ENCODE measurements at places on chromosomes 7 and 10. TPM values are rescaled to one million over a fixed set of nuclear protein-coding genes. Genes with fewer than 3 reads are reported as not detected.

MEIG1 gene
- 0.95 TPM for total RNA-seq

DNA sequence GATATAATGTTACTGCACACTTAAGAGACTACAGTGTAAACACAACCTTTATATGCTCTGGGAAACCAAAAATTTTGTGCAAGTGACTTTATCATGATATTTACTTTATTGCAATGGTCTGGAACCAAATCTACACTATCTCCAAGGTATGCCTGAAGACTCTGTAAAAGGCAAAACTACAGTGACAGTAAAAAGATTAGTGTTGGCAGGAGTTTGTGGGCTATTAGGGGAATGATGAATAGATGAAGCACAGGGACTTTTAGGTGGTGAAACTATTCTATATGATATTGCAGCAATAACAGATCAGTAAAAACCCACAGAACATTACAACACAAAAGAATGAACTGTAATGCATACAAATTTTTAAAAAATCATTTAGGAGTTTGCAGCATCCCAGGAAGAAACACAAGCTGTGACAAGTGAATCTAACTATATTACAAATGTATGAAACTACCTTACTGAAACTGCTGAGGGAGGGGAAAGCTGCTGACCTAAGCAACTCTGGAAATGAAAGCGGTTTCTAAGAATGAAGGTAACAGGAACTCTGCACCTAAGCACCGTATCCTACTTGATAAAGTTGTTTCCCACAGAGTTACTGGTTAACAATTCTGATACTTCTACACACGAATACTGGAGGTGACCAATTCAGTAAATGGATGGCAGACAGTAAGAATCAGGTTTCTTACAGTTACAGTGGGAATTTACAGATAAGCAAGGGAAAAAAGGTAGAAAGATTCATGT lies 82.6 kb downstream of the ATE1 start:
- H3K4me3 ChIP-seq: no peak overlapping the region
- H3K36me3 ChIP-seq: peaks cover 21% of the 10 kb centered on the region
- H3K27me3 ChIP-seq: no peaks in the 10 kb centered on the region
- H3K27ac ChIP-seq: no peak overlapping the region
- no peaks in the 10 kb centered on the region for H3K4me1 ChIP-seq

- no peaks in the 10 kb centered on the region for H3K27me3 ChIP-seq
- DNase-seq: peak; percentile 59
- H3K36me3 ChIP-seq: no peaks in the 10 kb centered on the region
These were observed 1.0 kb upstream of the NRP1 start for GRCh38 chr10:33335551-33335800.

DNA sequence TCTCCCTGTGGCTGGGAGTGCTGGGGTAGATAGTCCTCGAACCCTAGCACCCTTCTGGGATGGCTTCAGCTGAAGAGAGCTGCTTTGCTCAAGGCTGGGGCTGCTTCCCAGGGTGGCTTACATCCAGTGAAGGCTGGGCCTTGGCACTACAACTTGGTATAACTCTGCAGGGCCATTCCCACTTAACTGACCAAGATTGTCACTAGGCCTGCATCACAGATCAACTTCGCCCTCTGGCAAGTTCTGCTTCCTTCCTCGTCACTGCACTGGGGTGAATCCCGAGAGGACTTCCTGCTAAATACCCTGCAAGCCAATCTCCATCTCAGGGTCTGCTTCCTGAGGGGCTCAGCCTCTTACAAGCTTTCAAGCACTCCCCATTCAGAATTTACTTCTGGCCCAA lies 195.2 kb downstream of the DOCK4 start:
- no peaks in the 10 kb centered on the region for H3K36me3 ChIP-seq
- H3K4me3 ChIP-seq: no peak overlapping the region
- H3K27me3 ChIP-seq: no peaks in the 10 kb centered on the region
- peaks cover 36% of the 10 kb centered on the region for H3K4me1 ChIP-seq
- DNase-seq: no peak

CYP3A4 gene
- not detected for total RNA-seq
